Trophoblast cell (in vitro differentiated cells and primary cell): ENCODE measurements at places on chromosomes 4 and X.

DNA sequence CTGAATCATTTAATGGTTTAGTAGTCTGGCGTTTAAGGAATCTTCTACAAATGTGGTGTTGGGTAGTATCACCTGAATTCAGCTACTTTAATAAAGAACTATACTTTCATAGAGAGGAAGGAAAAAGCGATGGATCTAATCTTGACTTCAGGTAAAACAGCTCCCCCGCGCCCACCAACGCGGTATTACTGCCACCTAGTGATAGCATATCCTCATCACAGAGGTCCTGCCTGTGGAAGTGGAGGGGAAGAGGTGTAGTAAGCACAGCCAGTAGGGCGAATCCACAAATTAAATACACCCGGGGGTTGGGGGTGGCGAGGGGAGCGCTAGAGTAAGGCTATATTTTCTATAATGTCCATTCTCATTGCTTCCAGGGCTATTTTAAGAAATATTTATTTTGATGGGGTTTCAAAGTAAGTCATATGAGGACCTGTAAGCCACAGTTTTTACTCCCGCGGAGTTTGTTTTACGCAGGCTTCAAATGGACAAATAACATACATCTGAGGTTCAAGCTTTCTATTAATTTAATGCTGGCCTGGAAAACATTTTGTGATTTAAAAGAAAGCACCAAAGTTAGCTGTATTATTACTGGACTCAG, 8.3 kb upstream of the DAPP1 start:
- H3K27me3 ChIP-seq: no peaks in the 10 kb centered on the region
- H3K4me3 ChIP-seq: no peak overlapping the region
- no peak for DNase-seq
- no peak overlapping the region for H3K27ac ChIP-seq
- no peaks in the 10 kb centered on the region for H3K36me3 ChIP-seq
- H3K4me1 ChIP-seq: peaks cover 2% of the 10 kb centered on the region

DNA sequence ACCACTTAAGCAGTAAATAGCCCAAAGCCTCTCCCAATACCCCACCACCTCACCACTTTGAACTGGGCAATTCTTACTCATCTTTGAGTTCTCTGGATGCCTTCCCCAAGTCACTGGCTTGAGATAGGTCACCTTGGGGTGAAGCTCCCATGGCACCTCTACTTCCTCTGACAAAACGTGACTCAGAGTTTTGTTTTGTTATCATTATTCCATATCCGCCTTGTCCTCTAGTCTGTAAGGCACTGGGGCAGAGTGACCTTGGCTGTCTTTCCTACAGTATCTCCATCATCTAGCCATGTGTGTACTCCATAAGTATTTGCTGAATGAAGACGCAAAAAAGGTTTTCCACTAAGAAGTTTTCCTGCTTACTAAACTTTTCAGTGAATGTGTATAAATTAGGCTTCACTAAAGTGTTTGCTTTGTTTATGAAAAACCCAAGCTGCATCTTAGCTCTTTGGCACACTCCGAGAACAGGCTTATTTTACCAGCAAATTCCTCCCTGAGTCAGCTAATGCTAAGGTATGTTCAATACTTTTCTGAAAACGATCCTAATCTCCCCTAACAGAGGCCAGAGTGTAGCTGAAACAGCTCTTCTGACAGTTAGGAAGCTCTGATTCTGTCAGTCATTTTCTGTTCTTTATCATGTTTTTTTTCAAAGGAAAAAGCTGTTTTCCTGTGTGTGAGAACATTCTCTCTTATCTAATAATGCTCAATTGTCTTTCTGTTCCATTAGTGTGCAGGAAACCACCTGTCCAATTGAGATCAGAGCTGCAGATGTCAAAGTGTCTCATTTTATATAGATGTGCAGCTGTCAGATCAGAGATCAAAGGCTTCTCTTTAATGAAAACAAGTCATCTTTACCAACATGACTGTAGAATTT, 30.2 kb upstream of the TSPAN5 start:
- peak overlapping the region; percentile 54 for H3K27ac ChIP-seq
- no peaks in the 10 kb centered on the region for H3K36me3 ChIP-seq
- no peak overlapping the region for H3K4me3 ChIP-seq
- DNase-seq: peak; percentile 14
- peaks cover 10% of the 10 kb centered on the region for H3K4me1 ChIP-seq

DNA sequence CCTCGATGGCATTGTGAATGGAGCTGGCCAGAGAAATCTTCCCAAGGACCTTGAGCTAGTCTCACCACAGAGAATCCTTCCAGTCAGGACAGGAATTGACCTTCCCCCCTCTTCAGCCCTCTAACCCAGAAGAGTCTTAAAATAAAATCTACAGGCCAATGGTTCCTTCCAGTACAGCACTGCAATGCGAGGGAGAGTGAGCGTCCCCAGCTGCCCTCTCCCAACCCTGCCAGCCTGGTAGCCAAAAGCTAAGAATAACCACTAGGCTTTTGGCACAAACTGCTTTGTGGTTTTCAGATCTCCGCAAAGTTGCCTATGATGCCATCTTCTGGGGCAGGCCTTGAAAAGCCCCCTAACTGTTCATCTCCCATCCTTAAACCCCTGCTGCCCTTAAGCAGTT, 175.1 kb downstream of the AR start:
- no peaks in the 10 kb centered on the region for H3K4me1 ChIP-seq
- no peak overlapping the region for H3K27ac ChIP-seq
- no peaks in the 10 kb centered on the region for H3K27me3 ChIP-seq
- no peak overlapping the region for H3K4me3 ChIP-seq
- no peak for DNase-seq

- no peaks in the 10 kb centered on the region for H3K36me3 ChIP-seq
- peak; percentile 93 for DNase-seq
- H3K27me3 ChIP-seq: no peaks in the 10 kb centered on the region
- no peak overlapping the region for H3K27ac ChIP-seq
Observed at GRCh38 chr4:74546057-74546456, 101.1 kb downstream of the AREG start.

DNA sequence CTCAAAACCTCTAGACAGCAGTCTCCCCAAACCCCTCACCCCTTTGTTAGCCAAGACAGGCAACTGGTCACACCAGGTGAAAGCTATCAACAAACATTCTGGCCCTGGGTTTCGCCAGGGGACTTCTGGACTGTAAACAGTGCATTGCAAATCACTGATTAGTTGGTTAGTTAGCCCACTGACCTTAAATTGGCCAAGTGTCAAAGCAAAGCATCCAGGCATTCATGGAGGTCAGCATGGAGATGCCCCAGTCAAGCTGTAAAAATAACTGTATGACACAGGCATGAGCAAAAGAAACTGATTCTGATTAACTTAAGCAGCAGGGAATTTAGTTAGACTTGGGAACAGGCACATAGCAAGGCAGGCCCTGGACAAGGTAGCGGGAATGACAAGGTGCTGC, 156.0 kb upstream of the TTC29 start:
- H3K27ac ChIP-seq: no peak overlapping the region
- no peaks in the 10 kb centered on the region for H3K27me3 ChIP-seq
- DNase-seq: no peak
- no peak overlapping the region for H3K4me3 ChIP-seq
- no peaks in the 10 kb centered on the region for H3K4me1 ChIP-seq

DNA sequence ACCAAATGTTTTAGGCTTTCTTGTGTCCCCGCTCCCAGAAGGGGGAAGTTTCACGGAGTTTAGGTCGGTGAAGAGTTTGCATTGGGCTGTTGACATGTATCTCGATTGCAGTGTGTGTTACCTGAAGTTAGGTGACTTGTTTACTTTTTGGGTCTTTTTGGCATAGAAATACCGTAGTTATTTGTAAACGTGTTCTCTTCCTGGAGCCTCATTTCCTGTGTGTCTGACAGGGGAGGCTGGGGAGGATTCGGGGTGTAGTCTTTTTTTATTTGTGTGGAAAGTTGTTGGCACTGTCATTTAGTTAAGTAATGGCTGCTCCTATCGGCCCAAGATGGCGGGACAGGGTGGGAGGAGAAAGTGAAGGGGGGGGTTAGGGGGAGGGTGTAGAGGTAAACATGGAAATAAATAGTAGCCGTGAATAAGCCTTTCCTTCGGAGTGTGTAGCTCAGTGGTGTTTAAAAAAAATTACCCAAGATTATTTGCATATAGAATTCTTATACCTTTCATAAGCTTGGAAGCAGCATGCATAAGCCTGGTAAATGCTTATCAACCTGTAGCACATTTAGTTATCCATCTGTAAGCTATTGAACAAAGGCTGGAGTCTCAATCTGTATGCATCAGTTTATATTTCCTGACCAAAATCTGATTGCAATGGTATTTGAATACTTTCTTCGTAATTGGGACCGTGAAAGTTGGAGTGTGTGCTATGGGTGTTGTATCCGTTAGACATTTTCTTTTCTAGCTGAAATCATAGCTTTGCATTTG, 1.6 kb downstream of the KDM6A start:
- no peak for DNase-seq
- H3K4me1 ChIP-seq: peaks cover 2% of the 10 kb centered on the region
- no peaks in the 10 kb centered on the region for H3K36me3 ChIP-seq

- no peaks in the 10 kb centered on the region for H3K27me3 ChIP-seq
- no peaks in the 10 kb centered on the region for H3K36me3 ChIP-seq
- no peak overlapping the region for H3K27ac ChIP-seq
- H3K4me3 ChIP-seq: no peak overlapping the region
- DNase-seq: no peak
- no peaks in the 10 kb centered on the region for H3K4me1 ChIP-seq
Observed at GRCh38 chr4:73005514-73005913, 64.0 kb downstream of the COX18 start.

DNA sequence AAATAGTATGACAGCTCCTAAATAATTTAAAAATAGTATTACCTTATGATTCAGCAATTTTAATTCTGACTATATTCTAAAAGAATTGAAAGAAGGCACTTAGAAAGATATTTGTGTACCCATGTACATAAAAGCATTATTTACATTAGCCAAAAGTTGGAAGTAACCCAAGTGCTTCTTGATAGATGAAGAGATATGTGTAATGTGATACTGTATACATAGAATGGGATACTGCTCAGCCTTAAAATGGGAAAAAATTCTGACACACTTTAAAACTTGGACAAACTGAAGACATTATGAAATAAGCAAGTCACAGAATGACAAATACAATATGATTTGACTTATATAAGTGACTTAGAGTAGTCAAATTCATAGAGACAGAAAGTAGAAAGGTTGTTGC, 112.2 kb downstream of the IDS start:
- H3K4me1 ChIP-seq: no peaks in the 10 kb centered on the region
- DNase-seq: no peak
- no peak overlapping the region for H3K4me3 ChIP-seq
- H3K27me3 ChIP-seq: no peaks in the 10 kb centered on the region

DNA sequence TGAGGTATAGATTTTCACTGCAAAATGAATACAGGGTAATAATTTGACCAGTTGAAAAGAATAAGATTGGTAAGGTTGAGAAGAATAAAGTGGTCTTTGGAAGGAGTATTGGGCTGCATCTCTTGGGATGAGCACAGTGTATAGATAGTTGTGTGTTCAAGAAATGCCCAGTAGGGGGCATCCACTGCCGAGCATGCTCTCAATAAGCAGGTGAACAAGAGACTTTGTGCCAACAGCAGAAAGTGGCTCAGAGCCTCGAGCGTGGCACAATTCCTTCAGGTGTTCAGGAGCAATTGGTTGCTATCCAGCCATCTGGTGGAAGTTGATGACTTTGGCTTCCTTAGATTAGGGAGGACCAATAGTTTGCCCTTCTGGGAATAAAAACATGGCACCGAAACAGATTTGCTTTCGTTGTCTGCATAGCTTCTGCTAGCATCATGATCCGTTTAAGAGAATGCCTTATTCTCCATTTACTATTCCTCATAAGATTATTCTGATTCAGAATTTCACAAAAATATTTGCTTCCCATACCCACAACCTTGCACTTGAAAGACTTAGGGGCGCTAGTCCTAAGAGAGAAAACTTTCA, 258.1 kb upstream of the NEIL3 start:
- no peaks in the 10 kb centered on the region for H3K4me1 ChIP-seq
- no peak overlapping the region for H3K27ac ChIP-seq
- H3K4me3 ChIP-seq: no peak overlapping the region
- H3K36me3 ChIP-seq: no peaks in the 10 kb centered on the region

GRCh38 chr4:118814058-118814457, 21.9 kb downstream of the SEC24D start:
- H3K36me3 ChIP-seq: peaks cover 58% of the 10 kb centered on the region
- DNase-seq: no peak
- no peaks in the 10 kb centered on the region for H3K4me1 ChIP-seq
- no peak overlapping the region for H3K4me3 ChIP-seq

GRCh38 chrX:110419512-110419911, 60.9 kb downstream of the RTL9 start:
- H3K36me3 ChIP-seq: no peaks in the 10 kb centered on the region
- H3K4me1 ChIP-seq: peaks cover 3% of the 10 kb centered on the region
- no peak overlapping the region for H3K27ac ChIP-seq
- H3K4me3 ChIP-seq: no peak overlapping the region

DNA sequence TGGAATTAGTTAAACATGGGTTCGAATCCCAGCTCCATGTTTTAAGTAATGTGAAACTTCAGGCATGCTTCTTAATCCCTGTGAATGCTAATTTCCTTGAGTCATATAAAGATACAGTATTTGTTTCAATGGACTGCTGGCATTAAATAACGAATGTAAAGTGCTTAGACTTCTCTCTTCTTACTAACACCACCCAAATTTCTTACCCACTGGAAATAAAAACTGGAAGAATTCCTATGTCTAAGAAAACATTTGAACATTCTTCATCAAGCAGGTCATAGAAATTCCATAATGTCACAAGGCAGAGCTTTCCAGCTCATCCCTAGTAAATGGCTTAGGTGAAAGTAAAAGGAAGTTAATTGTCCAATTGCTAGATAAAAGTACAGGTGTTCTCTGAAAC, 172.5 kb downstream of the ANK2 start:
- no peaks in the 10 kb centered on the region for H3K27me3 ChIP-seq
- no peaks in the 10 kb centered on the region for H3K36me3 ChIP-seq
- DNase-seq: peak; percentile 1
- no peak overlapping the region for H3K4me3 ChIP-seq
- H3K4me1 ChIP-seq: peaks cover 1% of the 10 kb centered on the region
- H3K27ac ChIP-seq: no peak overlapping the region
